ENCODE measurements at places on chromosomes 2 and 18. TPM values are rescaled to one million over a fixed set of nuclear protein-coding genes. Genes with fewer than 3 reads are reported as not detected.

DNA sequence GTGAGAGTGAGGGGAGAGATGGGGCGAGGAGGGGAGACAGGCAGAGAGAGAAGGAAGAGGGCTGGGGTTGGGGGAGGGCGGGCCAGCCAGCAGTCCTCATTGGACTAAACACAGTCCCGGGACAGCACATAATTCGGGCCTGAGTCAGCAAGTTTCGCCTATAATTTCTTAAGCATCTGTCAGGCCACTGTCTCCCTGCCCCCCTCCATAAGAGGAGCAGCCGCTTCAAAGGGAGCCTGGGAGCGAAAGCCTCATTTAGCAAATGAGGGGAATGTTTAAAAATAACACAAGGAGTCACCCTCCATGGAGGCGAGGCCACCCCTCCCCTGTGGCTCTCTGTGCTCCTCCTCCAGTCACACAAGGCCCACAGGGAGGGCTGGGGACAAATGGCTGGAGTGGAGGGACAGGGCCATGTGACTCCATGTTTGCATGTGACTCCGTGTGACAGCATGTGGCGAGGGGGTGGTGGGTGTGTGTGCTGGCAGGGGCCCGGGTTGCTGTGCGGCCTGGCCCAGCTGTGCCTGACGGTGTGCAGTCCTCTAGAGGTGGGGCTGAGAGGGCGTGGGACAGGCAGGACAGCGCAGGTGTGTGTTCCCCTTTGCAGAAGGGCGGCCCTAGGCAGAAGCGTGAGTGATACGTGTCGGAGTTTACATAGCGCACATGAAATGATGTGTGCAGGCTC is 162.4 kb downstream of the CELF4 start:
- ATAC-seq: peak; percentile 63

- no peak for ATAC-seq
Observed at GRCh38 chr2:197706839-197707207, 1.7 kb downstream of the MARS2 start.

DNA sequence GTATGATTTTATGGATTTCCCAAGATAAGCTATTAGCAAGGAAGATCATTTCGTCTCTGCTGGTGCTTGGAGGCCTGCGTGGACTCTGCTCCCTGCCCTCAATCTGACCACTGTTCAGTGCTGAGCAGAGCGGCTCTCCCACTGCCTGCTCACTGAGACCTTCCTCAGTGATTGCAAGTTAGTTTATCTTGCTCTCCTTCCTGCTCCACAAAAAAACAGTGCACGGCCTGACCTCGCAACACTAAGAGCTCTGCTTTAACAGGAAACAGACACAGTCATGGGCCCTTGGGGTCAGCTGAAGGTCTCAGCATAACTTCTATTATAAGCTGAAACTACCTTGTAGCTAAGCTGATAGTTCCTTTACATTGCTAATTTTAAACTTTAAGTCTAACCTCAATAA is 53.1 kb downstream of the PRELID3A start:
- no peak for ATAC-seq

DNA sequence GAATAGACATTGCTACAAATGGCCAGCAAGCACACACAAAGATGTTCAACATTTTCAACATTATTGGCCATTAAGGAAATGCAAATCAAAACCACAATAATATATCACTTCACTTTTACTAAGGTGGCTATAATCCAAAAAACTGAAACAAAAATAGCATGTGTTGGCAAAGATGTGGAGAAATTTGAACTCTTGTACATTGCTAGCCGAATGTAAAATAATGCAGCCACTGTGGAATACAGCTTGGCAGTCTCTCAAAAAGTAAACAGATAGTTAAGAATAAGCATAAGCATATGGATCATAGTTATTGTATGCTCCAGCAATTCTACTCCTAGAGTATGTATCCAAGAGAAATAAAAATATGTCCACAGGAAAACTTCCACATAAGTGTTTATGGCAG is 192.5 kb downstream of the EN1 start:
- no peak for ATAC-seq

METTL4 gene
- 5.8 TPM for total RNA-seq

TLX2 gene
- 0.27 TPM for total RNA-seq

THSD7B gene
- 0.31 TPM for total RNA-seq

CYRIA gene
- 11.5 TPM for total RNA-seq

OSBPL6 gene
- 4.0 TPM for total RNA-seq

Data from gastroesophageal sphincter (tissue), 4 donors.